ENCODE measurements at places on chromosomes 11 and 22.
A peak's percentile ranks its signal among the peaks of the same experiment; 100 is the strongest.

- no peak for DNase-seq
Observed at GRCh38 chr11:31699066-31699465, 112.1 kb downstream of the PAX6 start.

DNA sequence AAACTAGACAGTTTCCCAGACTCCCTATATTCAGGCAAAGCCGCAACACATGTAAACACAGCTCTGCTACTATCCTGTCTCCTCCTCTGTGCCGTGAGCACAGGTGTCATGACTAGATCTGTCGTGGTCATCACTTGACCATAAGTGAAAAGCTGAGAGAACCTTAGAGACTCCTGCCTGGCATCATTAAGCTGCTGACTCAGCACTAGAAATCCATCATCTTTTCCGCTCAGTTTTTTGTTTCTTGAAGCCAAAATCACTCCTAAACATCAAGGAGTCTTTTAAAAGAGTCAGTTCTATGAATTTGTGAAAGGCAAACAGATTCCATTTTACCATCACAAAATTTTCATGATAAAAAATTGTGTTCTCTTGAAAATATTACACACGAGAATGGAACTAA is 102.5 kb upstream of the TP53AIP1 start:
- DNase-seq: no peak

DNA sequence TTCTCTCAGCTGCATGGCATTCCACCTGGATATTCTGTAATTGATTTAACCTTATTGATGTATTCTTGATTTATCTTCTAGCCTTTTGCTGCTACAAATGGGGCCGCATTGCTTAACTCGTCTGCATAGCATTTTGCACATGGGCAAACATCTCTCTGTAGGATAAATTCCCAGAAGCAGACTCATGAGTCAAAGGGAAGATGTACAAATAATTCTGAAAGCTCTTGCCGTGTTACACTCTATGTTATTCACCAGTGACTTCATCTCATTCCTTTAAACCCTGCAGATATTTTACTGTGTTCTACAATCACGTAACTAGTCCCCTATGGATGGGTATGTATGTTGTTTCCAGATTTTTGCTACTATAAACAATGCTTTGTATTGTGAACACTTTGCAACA is 112.7 kb downstream of the SEZ6L start:
- DNase-seq: no peak

DNA sequence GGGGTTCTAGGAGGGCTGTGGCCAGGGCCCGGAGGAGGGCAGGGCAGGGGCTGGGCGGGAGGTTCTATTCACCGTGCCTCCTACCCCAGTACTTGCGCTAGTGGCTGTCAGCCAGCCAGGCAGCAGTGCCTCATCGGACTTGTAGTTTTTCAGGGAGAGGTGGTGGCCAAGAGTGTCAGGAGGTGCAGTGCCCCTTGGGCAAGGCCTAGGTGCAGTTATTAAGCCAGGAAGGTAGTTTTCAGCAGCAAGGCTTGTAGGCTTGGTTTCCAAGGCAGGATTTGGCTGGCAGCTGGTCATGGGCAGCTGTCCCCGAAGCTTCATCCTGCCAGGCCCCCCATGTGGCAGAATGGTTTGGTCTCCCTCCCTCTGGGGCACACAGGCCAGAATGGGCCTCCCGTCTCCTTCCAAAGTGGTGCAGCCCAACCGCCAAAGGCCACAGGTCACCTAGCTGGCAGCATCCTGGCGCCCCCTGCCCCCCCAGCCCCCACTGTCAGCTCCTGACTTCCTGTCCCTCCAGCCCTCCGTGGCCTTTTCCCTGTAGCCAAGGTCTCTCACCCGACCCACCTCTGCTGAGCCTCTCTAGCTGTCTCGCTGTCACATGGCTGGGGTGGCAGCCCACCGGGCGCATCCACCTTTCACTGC is 8.5 kb downstream of the CCDC88B start:
- DNase-seq: no peak

- peak; percentile 7 for DNase-seq
Observed at GRCh38 chr11:123799438-123799837, 6.7 kb downstream of the OR6M1 start.

GRCh38 chr11:31606893-31607292 is 97.3 kb downstream of the ELP4 start:
- no peak for DNase-seq

GRCh38 chr22:44440224-44441160 is 57.5 kb downstream of the RTL6 start:
- DNase-seq: peak; percentile 26

DNA sequence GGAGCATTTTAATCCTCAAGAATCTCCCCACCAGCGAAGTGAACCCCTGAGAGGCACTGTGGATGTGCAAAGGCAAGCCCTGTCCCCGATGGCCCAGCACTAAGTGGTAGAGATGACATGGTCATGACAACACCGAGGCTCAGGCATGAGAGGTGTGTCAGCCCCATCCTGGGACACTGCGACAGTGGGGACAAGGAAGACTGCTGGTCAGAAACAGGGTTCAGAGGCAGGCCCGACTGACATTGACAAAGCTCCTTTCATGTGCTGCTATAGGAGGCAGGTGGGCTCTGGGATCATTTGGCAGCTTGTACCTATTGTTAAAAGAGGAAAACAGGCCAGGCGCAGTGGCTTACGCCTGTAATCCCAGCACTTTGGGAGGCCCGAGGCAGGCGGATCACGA is 54.3 kb upstream of the MYEOV start:
- no peak for DNase-seq
